Large intestine (tissue), 12 donors: ENCODE measurements at places on chromosomes 16 and 17. TPM values are rescaled to one million over a fixed set of nuclear protein-coding genes. Genes with fewer than 3 reads are reported as not detected.

The CMTM2 gene
- 0.25 TPM for polyA plus RNA-seq

The NEUROD2 gene
- polyA plus RNA-seq, result 0.01 TPM

The ALG1 gene
- 25.6 TPM for polyA plus RNA-seq

DNA sequence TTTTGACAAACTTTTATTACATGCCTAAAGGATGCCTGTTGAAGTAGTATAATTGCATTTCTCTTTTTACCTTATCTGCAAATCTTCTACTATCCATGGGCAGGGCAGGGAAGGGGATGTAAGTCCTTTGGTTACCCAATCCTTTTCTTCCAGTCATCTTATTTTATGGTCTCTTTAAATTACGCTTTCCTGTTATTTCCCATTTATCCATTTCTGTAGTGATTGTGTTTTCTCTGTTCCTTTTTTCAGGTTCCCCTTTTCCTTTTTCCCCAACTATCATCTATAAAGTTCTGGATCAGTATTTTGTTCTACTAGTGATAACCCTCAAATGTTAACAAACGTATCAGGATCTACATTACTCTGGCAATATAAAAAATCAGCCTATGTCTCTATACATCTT lies 3.3 kb upstream of the ABCA9 start:
- no peak for DNase-seq

- no peak for DNase-seq
Measured at GRCh38 chr16:81715358-81716196, 63.5 kb upstream of the PLCG2 start.

GRCh38 chr16:69056421-69056820 lies 49.0 kb upstream of the HAS3 start:
- DNase-seq, result no peak

- DNase-seq, result no peak
Measured at GRCh38 chr17:55833306-55833705, 82.5 kb downstream of the PCTP start.

GRCh38 chr17:28916302-28916934 lies 13.5 kb upstream of the DHRS13 start:
- no peak for DNase-seq
